Activated CD4-positive, alpha-beta T cell treated with anti-CD3 and anti-CD28 coated beads, Interleukin-2, amount 10 ng/mL, durations not matched to agents 7 days and 5 days (primary cell): ENCODE measurements at places on chromosomes 11 and 22. TPM values are rescaled to one million over a fixed set of nuclear protein-coding genes. Genes with fewer than 3 reads are reported as not detected.

- no peak for DNase-seq
Measured at GRCh38 chr11:44746894-44747293, 20.1 kb downstream of the TSPAN18 start.

- no peak for DNase-seq
Measured at GRCh38 chr11:16160146-16160545, 196.2 kb downstream of the SOX6 start.

GRCh38 chr11:20103281-20103680, 57.0 kb downstream of the DBX1 start:
- no peak for DNase-seq

Gene CCDC89
- total RNA-seq, result 0.52 TPM
